Pulmonary artery endothelial cell (primary cell): ENCODE measurements at places on chromosomes 5 and 9. TPM values are rescaled to one million over a fixed set of nuclear protein-coding genes. Genes with fewer than 3 reads are reported as not detected.

The PTPN3 gene
- total RNA-seq, result 0.39 and 1.1 TPM in 2 replicates

The ADAMTS16 gene
- total RNA-seq, result not detected in 2 replicates

The FOXD4L6 gene
- total RNA-seq, result 0.07 TPM in 1 of 2 replicates, not detected in the other

GRCh38 chr9:137461663-137462395, 2.7 kb upstream of the NSMF start:
- DNase-seq, result no peak

- DNase-seq, result no peak
These were observed 556.1 kb downstream of the CDH9 start for GRCh38 chr5:26482076-26482809.

- DNase-seq, result no peak
These were observed 15.6 kb downstream of the PTGS1 start for GRCh38 chr9:122386311-122386872.
